ENCODE measurements at places on chromosomes 2 and 18.
A peak's percentile ranks its signal among the peaks of the same experiment; 100 is the strongest.

- DNase-seq = no peak
Observed at GRCh38 chr2:35598310-35598709, 757.3 kb upstream of the CRIM1 start.

DNA sequence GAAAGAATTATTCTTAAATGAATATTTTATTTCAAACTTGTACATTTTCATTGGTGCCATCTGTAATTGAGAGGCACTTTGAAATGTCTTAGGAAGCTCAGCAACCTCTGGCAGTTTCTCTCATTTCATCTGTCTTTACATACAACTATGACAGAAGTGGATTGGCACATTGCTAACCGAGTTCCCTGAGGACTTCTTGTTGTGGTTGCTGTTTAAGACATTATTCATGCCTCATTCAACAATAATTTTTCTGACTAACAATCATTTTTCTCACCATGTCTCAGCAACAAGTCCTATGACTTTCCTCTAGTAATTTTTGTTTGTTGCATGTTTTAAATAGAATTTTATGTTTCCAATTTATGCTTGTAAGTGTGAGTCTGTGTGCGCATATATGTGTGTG lies 284.0 kb upstream of the CWC22 start:
- no peak for DNase-seq

DNA sequence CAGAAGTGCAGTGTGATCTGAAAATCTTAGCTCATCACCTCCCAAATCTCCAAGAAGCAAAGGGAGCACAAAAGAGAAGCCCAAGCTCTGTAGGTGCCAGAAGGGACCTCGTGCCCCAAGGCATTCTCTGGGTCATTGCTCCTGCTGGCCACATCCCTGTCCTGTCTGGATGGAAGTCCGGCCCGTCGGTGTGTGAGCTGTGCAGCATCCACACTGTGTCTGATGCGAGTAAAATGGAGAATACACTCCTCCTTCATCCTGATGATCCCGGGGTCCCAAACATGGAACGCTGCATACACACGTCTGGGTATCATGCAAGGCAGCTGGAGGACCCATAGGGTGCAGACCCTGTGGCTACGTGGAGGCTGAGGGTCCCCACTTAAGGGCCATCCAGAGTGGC lies 851.4 kb downstream of the GALR1 start:
- no peak for DNase-seq

GRCh38 chr2:42554392-42554791 lies 14.0 kb upstream of the MTA3 start:
- DNase-seq = no peak

DNA sequence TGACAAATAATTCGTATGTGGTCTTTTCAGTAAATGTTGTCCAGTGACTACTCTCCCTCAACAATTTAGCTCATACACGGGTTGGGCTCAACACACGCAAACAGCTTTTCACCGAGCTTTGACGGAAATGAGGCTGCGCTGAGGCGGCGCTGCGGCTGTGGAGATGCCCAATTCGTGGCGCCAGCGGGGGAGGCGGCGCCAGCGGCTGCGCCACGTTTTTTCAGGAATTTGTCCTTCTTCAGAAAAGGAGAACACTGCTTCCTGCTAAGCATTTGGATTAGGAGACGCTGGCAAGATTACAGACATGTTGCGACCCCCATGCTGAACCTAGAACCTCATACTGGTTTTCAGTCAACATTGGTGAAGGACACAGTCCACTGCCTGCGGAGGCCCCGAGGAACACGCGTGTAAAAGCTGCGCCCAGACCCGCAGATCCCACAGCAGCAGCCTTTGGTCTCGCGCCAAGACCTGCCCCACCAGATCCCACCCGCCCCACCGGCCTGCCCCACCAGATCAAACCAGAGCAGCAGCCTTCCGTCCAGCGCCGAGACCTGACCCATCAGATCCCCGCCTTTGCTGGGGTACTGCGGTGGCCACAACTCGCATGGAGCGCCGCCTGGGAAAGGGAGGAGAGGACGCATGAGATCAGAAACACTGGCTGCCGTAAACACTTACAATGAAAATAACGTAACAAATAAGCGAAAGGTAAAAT lies 173.8 kb downstream of the TMEM18 start:
- DNase-seq = no peak

- no peak for DNase-seq
Observed at GRCh38 chr2:36567711-36568408, 30.1 kb downstream of the FEZ2 start.

- DNase-seq = no peak
Observed at GRCh38 chr2:7950035-7950612, 731.7 kb upstream of the ID2 start.

DNA sequence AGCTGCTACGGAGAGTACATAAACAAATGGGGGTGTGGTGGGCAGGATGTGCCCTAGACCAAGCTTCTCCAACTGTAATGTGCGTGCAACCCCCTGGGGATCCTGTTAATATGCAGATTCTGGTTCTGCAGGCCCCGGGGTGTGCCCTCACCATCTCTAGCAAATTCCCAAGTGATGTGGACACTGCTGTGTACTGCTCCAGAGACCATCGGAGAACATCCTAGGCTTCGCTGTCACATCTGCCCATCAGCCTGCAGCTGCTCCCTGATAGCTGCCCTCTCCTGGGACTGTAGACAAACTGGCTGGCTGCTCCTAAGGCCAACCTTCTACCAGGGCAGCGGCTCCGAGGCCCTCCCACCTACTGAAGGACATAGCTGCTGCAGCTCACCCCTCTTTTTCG lies 3.2 kb downstream of the HS1BP3 start:
- no peak for DNase-seq

GRCh38 chr2:127175041-127175721 lies 44.9 kb downstream of the CYP27C1 start:
- DNase-seq = peak; percentile 59

DNA sequence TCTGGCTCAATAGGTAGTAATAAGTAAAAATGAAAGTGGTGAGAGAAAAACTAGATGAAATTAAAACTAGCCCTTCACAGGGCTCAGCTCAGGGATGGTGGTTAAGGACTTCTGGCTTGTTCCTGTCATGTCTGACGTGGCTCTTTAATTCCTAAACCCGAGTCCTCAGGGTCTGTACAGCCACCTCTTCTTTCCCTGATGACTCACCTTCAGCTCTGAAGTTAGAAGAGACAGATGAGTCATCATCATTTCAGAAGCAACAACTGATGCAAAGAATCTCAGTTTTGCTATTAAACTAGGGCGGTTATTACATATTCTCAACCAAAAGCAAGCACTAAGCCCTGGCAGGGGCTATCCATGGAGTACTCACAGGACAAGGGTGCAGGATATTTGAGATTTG lies 24.0 kb upstream of the ITGB6 start:
- DNase-seq = no peak

DNA sequence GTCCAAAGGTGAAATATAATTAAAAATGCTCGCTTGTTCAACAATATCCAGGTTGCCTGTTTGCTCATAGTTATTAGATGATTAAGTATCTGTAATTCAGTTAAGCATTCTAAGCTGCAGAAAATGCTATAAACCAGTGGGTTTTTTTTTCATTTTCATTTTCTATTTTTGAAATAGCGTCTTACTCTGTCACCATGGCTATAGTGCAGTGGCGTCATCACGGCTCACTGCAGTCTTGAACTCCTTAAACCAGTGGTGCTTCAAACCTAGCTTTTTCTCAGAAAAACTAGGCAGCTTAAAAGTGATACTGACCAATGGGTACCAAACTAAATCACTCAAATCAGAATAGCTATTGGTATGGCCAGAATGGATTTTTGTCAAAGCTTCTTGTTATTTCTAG lies 925.2 kb downstream of the TSN start:
- no peak for DNase-seq

GRCh38 chr2:119126650-119127049 lies 31.9 kb downstream of the C1QL2 start:
- no peak for DNase-seq

DNA sequence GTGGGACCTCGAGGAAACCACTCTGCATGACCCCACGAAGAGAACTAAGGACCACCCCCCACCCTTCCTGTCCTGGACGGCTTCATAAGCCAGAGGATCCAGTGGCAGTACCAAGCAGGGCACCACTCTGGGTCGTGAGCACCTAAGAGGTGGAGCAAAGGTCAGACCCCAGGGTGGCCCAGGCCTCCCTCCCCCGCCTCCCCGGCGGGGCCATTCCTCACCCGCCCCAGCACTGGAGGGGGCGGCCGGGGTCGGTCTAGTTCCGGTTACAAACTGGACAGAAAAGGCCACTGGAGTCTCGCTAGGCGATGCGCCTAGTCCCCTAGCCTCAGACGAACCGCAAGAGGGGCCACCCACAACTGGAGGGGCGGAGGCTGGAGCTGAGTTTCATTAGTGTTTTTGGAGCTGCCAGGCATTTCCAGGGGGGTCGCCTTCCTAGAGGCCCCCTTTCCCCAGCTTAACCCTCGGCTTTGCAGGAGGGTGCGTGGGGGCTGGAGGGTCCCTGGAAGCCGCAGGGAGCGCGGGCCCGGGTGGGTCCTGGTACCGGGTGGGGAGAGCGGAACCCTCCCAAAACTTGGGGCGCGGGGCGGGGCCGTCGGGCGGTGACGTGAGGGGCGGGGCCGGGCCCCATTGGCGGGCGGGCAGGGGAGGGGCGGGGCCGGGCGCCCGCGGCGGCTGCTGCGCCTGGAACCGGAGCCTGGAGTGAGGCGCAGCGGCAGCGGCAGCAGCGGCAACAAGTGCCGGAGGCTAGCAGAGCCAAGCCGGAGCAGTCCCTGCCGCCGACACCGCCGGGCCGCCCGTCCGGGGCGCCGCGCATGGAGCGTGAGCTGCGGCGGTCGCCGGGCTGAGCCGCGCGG lies at the start of gene B3GNT2:
Gene B3GNT2, plus strand, starts transcription at position 695 of the 857 bp plus-strand sequence. CDS start 26,106 bp downstream, outside the sequence.
- peak; percentile 62 for DNase-seq
